Activated CD4-positive, alpha-beta T cell treated with anti-CD3 and anti-CD28 coated beads, Interleukin-10, Interleukin-2, amounts not matched to agents 100 ng/mL and 50 ng/mL, durations not matched to agents 16 hours and 8 hours (primary cell): ENCODE measurements at places on chromosomes 1 and 21.

DNA sequence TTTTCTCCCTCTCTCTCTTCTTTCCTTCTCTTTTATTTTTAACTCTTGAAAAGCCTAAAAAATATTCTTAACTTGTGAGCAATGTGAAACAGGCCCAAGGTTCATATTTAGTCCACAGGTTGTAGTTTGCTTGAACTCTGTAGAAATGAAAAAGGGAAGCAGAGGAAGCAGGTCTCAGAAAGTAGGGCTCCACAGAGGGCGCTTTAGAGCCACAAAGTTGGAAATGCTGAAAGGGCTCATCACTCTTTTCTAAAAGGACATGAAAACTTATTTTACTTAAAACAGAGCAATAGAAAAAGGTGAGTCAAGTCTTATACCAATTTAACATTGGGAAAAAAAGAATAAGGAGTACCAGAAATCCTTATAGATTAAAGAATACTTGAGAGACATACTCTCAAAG is 247.0 kb downstream of the USP25 start:
- DNase-seq, result no peak

DNA sequence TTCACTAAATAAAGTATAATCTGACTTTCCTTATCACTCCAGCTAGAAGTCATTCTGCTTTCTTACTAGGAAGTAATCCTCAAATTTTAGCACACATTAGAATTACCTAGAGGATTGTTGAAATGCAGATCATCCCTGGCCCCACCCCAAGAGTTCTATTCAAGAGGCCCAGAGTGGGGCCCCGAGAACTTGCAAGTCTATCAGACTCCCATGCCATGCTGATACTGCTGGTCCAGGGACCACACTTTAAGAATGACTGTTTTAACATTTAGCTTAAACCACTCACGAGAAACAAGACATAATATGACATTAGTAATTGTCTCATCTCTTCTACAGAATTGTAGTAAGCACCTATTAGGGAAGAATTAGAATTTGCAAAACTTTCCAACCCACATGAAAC is 7.7 kb upstream of the SYNJ1 start:
- no peak for DNase-seq

GRCh38 chr1:24932284-24932683 is 2.2 kb upstream of the RUNX3 start:
- DNase-seq, result peak; percentile 82

DNA sequence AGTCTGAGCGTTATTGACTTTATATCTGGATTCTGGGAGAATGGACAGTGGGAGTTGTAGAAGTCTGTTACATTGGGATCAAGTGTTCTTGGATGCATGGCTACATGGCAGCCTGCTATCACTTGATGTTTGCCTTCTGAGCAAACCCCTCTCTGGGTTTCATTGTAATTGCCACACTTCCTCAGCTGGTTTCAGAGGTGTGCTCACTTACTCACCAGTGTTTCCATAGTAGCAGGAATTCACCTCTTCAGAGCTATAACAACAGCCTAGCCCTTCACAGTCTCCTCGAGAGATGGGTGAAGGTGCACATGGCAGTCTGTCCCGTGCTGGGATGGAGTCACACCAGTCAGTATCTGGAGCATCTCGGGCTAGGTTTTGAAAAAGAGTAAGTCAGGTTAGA is 2.6 kb downstream of the ZP4 start:
- DNase-seq, result no peak
